HTR-8/SVneo (cell line): ENCODE measurements at places on chromosomes 2 and 18.

GRCh38 chr18:75287006-75287405 is 76.4 kb downstream of the TSHZ1 start:
- DNase-seq = no peak

GRCh38 chr18:7603259-7604000 is 36.3 kb downstream of the PTPRM start:
- no peak for DNase-seq

- DNase-seq = no peak
Observed at GRCh38 chr2:98828793-98829371, 98.0 kb upstream of the MGAT4A start.

GRCh38 chr2:74379851-74380789 is at the start of gene DCTN1:
DCTN1 (minus strand) TSS chr2:74380311; CDS start chr2:74380037, 274 bp downstream.
- DNase-seq = peak; percentile 76

- DNase-seq = no peak
Observed at GRCh38 chr2:165530-165929, 98.3 kb downstream of the SH3YL1 start.

- DNase-seq = no peak
Observed at GRCh38 chr2:207252979-207253645, 87.4 kb upstream of the KLF7 start.

DNA sequence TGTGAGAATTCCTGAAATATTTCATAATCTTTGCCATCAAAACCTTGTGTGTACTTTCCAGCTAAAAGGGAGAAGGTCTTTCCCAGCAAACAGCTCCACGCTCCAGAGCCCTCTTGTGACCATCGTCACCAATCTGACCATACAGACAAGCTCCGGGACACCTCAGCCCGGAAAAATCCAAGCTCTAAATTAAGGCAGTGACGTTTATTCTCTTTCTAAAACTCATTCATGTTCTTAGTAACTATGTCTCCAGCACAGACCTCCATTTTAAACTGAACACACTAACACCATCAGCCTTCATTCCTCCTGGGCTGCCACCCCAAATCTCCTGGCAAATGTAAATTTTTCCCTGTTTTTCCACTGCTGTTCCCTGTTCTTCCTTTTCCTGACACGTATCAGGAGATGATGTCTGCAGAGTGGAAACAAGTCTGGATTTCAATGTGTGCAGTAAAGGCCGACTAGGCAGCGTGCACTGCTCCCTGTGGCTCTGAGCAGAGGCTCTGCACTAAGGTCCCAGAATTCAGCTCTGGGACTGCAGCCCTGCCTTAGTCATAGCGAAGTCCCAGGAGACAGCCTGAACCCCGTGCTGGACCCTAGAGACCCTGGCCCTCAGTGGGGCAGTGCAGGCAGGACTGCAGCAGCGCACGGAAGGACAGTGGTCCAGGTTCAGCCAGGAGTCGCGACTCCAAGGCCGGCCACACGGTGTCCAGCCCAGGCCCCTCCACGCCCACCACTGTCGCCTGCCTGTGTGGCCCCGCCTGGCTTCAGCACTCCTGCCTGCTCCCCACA is 452.5 kb upstream of the SALL3 start:
- DNase-seq = no peak

GRCh38 chr18:59631583-59632181 is 65.5 kb downstream of the CCBE1 start:
- DNase-seq = peak; percentile 37

DNA sequence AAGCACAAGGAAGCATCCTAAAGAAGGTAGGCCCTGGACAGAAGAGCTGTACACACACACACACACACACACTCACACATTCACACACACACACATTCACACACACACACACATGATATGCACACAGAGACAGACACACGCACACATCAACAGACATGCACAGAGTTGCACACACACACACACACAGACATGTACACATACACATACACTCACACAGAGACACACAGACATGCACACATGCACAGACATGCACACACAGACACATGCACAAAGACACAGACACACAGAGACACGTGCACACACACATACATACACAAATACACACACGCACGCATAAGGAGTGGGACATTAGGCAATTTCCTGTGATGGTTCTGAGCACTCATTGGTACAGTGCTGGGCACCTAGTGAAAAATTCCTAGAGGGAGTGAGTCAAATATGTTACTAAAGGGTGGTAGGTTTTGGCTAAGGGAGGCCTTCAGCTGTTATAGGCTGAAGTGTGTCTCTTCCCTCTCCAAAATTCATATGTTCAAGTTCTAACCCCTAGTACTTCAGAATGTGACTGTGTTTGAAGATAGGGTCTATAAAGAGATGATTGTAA is 26.4 kb downstream of the THNSL2 start:
- no peak for DNase-seq

DNA sequence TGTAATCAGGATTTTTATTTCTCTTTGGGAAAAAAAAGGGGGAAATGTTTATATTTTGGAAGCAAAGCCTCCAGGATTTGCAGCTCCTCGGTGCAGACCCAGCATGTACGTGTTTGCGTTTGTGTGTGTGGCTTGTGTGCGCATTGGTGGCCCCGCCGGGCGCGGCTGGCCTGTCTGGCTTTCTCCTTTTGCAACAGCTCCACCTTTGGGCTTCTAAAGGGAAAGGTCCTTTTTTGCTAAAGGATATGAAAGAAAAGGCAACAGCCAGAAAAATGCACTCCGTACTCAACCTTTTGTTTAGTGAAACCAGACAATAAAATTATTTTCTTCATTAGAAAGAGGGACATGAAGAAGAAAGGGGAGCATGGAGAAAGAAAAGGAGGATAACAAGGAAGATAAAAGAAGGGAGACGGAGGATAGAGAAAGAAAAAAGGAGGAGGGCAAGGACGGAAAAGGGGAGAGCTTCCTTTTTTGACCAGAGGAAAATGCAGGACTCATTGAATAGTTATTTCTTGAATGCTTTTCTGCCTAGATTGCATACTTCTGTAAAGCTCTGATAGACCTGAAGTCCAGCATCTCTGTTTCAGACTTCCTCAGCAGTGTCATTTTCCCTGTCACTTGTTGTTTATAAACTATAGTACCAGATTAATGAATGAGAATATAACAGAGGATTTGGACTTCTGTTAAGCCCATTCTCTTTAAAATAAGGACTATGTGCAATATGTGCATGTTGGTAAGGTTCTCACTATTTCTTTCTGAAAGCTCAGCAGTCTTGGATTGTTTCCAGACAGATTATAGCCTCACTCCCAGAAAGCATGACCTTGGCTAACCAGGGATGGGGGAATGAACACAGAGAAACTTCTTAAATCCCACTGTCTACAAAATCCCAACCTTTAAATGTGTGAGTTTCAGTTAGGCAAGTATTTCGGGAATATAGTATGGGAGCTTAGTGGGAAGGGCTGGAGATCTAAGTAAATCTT is 563.1 kb upstream of the PIK3C3 start:
- DNase-seq = peak; percentile 13

DNA sequence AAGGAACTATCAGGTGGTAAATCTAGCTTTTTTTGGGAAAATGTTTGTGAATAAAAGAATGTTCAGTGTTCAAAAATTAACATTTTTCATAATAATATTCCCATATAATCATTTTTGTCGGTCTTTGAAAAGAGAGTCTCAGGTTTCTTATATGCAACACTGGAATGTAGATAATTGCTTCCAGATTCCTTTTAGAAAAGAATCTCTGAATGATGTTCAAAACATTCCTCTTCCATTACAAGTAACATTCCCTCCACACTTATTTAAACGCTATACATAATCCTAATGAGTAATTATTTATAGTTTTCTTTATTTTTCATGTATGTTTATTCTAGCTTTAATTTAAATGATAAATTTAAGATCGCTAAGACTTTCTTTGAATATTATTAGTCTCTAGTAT is 7.0 kb downstream of the ZSWIM2 start:
- no peak for DNase-seq

DNA sequence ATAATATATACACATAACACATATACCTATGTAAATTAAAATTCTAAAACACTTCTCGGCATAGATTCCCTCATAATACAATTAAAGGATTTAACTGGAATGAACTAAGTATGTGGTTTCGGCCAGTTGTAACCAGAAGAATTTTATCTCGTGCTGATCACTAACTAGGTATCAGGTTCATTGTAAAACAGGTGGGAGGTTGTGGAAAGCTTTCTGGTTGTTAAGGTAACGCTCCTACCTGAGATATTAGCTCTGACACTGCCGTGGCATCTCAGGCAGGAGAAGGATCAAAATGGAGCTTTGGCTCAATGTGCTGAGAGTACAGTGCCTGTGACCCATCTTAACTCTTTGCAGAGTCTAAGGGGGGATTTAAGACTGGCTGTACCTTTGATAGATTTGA is 42.5 kb downstream of the SLC9A2 start:
- no peak for DNase-seq

GRCh38 chr2:163771596-163771995 is 35.8 kb upstream of the FIGN start:
- DNase-seq = no peak

- DNase-seq = no peak
Observed at GRCh38 chr2:8981876-8982275, 21.6 kb downstream of the MBOAT2 start.

DNA sequence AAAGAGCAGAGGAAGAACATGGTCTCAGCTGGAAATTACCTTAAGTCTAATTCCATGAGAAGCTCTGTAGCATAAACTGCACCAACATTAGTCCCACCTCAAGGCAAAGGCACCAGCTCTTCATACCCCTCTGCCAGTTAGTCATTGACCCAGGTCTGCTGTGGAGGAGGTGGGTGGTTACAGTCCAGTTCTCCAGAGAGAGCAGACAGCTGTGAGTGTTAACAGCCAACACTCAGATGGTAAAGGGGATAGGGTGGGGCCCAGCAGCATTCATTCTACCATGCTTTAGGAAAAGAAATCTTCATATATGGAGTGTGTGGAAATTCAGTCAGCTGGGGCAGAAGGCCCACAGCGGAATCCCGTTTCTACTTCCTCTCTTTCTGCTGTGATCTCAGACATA is 159.7 kb upstream of the FBXO11 start:
- DNase-seq = no peak

- DNase-seq = no peak
Observed at GRCh38 chr18:59961070-59961469, 61.3 kb downstream of the PMAIP1 start.

DNA sequence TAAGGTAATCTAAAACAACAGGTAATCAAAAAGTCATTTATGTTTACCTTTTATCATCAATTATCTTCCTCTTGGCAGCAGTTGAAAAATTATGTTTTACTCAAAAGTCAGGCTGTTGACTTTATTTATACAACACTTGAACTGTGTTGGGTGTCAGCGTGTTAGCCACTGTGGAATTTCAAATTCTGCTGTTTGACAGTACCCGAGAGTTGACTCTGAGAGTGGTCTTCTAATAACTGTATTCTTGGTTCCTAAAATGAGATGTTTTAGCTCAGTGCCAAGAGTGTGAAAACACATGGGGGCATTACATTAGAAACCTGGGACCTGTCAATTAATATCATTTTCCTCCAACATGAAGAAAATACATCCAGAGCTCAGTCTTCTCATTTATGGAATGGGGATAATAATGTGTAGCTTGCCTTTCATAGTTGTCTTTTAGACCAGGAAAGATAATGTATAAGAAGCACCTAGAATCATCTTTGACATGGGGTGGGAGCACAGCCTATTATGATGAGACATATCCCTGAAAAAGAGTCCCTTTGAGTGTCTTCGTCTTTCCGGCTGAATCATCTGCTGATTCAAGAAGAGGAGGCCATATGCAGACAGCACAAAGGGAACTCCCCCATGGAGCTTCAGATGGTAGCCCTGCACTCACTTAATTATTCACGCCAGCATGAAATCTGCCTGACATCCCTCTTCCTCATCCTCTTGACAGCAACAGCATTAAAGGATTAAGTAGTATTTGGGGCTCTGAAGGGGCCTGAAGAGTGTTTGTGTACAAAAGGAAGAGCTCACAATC is 89.1 kb downstream of the AFF3 start:
- no peak for DNase-seq

- DNase-seq = no peak
Observed at GRCh38 chr18:25279961-25280360, 72.0 kb downstream of the ZNF521 start.

GRCh38 chr18:44917216-44918141 is 236.8 kb downstream of the SETBP1 start:
- no peak for DNase-seq

GRCh38 chr18:36610661-36611060 is 218.1 kb downstream of the TPGS2 start:
- DNase-seq = no peak

GRCh38 chr2:71521436-71521950 is 68.1 kb downstream of the DYSF start:
- DNase-seq = no peak

DNA sequence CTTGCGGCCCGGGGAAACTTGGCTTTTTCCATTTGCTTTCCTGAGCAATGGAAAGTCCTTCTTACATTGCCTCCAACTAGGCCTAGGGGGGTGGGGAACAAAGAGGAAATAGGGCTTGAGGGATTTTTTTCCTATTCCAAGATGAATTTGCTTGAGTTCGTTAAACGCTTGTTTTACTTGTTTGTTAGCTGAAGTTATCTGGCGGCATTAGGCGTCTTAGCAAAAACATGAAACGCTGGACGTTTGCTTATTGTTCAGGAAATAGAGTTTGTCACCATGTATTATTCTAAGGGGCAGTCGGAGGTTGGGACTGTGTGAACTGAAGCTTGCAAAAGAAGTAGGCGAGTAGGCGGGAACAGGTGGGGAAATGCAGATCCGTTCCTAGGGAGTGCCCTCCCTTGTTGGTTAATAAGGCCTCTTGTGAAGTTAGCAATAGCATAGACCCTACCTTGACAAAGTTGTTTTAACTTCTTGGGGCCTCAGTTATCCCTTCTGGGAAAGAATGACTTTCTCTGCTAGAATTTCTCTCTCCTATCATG is 1.9 kb downstream of the CABLES1 start:
- no peak for DNase-seq

DNA sequence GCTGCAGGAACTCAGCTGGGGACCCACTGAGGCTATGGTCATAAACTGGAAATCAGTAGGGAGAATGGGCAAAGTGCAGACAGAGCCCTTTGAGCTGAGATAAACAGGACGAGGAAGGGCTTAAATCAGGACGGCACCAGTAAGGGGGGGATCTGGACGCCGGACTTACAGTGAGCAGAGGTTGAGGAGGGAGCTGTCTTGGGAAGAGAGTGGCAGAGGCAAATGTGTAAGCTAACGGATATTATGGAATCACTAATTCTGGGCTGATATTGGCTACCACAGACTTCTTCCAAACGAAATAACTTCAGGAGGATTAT is 539 bp downstream of the CYP27A1 start:
- no peak for DNase-seq
